ENCODE measurements at places on chromosomes 13 and 19.

GRCh38 chr13:60137911-60138560 lies 25.7 kb downstream of the DIAPH3 start:
- no peak for DNase-seq

GRCh38 chr19:13095393-13095784 lies 7.3 kb downstream of the LYL1 start:
- no peak for DNase-seq

- DNase-seq = no peak
Observed at GRCh38 chr19:38478273-38478971, 44.9 kb downstream of the RYR1 start.

GRCh38 chr19:326871-327270 lies 17.7 kb downstream of the MIER2 start:
- DNase-seq = no peak

GRCh38 chr13:48575031-48575430 lies 42.2 kb upstream of the RCBTB2 start:
- no peak for DNase-seq

DNA sequence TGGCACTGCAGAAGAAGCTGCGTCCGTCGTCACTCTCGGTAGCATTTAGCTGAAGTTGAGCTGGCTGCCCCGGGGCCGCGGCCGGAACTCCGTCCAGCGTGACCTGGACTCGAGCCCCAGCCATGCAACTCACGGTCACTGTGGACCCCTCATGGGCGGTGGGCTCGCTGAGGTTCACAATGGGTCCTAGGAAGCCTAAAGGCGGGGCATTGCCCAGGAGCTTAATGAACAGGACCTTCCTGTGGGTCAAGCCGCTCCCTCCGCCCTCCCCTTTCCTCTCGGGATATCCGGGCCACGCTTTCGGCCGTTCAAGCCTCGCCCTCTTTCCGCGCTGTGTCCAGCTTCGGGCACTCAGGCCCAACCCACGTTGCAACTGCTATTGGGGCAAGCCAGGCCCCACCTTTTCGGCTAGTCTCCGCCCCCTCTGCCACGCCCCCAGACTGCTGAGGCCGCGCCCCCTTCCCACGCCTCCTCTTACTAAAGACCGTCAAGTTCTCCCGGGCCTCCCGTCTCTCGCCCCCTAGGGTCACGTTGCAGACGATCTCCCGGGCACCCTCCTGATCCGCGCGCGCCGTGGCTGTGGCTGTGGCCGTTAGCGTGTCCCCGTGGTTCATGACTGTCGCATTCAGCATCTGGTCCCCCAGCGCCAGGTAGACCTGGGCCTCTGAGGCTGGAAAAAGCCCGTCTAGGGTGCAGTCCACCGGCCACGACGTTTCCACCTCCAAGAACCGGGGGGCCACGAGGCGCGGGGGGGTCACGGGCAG lies 1.4 kb upstream of the RAVER1 start:
- peak; percentile 28 for DNase-seq

DNA sequence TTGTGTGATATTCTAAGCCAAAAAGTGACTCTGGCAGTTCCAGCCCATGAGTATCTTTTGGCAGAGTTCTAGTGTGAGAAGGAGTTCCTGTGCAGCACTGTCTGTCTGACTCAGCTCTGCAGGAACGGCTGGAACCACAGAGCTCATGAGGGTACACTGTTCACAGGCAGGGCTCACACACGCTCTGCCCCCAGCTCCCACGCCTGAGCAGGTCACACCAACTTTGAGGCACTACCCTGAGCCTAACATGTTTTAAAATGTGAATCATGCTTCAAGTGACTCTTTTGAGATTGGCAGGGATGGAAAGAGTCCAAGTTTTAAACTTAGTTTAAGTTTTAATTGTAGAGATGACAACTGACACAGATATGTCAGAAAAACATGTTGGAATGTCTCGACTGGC lies 1203.3 kb downstream of the UQCRFS1 start:
- DNase-seq = no peak

GRCh38 chr19:45005787-45006186 lies 4.5 kb downstream of the RELB start:
- no peak for DNase-seq

DNA sequence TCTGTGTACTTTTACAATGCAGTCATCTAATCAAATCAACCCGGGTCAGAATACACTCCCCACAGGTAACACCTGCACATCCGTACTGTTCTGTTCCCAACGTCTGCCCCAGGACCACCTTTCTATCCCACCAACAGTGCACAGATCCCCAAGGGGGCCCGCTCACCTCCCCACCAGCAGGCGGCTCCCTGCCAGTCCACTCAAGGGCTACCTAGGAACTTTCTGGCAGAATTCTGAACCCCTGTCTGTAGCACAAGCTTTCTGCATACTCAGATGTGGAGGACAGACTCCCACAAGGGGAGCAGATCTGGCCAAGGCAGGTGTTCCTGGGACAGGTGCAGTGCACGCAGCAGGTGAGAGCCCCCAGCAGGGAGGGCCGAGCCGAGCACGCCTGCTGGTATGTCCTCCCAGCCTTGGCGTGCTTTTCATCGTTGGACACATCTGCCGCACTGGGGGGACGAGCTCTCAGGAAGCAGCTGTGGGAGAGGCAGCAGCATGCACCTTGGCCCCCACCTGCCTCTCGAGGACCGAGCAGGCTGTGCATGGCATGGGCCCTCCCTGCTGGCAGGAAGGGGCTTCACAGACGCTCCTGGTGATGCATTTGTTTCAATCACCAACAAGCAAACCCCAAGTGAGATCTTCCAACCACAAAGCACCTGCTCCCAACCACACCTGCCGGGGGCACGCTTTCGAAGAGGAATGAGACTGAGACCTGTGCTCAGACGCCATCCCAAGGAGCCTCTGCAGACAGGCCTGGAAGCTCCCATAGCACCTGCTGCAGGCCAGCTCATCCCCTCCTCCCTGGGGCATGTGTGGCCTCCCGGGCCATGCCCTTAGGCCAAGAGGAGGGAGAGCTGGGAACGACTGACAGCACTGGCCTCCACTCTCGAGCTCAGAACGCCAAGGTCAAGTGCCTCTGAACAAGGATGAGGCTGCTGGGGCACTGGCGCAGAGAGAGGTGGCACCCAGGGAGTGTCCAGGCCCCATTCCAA lies 35.9 kb downstream of the RAB20 start:
- DNase-seq = no peak

DNA sequence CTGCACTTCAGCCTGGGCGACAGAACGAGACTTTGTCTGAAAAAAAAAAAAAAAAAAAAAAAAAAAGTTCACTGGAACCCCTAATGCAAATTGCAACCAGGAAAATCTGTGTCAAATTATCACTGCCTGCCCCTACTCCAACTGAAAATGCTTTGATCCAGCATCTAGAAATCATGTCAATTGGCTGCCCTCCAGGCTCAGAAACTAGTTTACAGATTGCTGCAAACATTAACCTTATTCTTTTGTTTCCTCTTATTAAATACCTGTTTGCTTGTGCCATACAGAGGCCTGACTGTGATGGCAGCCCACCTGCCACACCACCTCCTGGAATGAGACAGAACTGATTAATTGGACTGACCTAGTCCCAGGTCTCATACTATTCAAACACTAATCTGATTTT lies 18.6 kb upstream of the AKT2 start:
- no peak for DNase-seq

- DNase-seq = no peak
Observed at GRCh38 chr13:33606692-33607091, 211.3 kb upstream of the RFC3 start.

- no peak for DNase-seq
Observed at GRCh38 chr13:33139780-33140535, 123.7 kb downstream of the KL start.

GRCh38 chr19:1290703-1291651 lies 5.3 kb downstream of the EFNA2 start:
- no peak for DNase-seq

DNA sequence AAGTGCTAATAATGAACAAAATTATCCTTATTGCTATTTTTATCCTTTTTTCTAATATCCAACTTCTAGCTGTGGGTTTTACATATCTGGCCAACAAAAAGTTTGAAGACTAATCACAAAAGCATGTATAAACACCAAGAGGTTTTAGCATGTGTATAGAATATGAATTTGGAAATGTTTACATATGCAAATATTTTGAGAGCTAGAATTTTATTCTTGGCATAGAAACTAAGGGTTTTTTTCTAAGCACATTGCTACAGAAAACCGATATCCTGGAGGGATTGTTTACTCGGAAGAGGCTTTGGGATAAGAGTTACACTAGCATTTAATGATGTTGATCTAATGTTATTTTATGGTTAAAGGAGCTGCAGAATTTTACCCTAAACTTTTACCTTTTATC lies 392.1 kb downstream of the EFNB2 start:
- no peak for DNase-seq

DNA sequence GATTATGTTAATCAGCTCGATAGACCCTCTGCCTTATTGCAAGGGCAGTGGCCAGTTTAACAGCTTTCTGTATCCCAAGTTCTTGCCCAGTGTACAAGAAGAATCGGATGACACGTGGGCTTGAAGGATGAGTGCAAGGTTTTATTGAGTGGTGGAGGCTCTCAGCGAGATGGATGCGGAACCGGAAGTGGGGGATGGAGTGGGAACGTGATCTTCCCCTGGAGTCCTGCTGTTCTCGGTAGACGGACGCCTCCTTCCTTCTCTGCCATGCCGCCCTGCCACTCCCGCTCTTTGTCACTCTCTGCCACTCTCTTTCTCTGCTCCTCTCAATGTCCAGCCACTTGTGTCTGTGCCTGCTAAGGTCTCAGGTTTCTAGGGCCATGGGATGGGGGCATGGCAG lies 21.0 kb downstream of the RFXAP start:
- no peak for DNase-seq

DNA sequence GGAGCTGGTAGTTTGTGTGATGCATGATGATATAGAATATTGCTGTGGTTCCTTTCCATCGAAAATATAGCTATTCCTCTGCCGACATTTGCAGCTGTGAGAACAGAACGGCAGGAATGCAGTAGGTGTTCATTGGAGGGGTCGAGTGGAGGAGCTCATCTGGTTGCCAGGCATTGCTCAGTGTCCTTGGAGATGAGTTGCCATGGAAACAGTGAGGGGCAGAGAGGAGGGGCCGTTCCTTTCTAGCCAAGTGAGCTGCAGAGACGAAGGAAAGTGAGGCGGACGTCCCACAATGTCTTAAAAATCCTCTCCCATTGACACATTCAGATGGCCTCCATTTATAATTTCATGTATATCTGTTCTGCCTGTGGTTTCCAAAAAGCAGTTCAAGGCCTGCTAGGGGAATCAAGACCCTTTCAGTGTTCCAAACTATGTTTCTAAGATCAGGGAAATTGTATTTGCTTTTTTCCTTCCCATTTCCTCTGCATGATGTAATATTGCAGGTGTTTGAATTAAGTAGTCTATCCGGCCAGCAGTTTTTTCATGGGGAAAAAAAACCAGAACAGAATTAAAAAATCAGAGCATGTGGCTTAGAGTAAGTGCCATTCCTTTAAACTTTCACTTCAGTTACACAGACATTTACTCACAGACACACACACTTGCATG lies 41.2 kb upstream of the ZNF835 start:
- no peak for DNase-seq

- no peak for DNase-seq
Observed at GRCh38 chr19:46624958-46625661, at the start of gene PTGIR. TSS of gene PTGIR (minus strand) at chr19:46625089. CDS start at chr19:46624225, 864 bp downstream.

- no peak for DNase-seq
Observed at GRCh38 chr13:45365558-45365885, 24.5 kb upstream of the TPT1 start.

GRCh38 chr19:48595833-48596232 lies 10.7 kb upstream of the SPACA4 start:
- DNase-seq = no peak

GRCh38 chr19:11554160-11554559 lies 4.9 kb downstream of the ELOF1 start:
- no peak for DNase-seq

GRCh38 chr19:58434217-58434616 lies 5.7 kb downstream of the ZNF132 start:
- DNase-seq = no peak

DNA sequence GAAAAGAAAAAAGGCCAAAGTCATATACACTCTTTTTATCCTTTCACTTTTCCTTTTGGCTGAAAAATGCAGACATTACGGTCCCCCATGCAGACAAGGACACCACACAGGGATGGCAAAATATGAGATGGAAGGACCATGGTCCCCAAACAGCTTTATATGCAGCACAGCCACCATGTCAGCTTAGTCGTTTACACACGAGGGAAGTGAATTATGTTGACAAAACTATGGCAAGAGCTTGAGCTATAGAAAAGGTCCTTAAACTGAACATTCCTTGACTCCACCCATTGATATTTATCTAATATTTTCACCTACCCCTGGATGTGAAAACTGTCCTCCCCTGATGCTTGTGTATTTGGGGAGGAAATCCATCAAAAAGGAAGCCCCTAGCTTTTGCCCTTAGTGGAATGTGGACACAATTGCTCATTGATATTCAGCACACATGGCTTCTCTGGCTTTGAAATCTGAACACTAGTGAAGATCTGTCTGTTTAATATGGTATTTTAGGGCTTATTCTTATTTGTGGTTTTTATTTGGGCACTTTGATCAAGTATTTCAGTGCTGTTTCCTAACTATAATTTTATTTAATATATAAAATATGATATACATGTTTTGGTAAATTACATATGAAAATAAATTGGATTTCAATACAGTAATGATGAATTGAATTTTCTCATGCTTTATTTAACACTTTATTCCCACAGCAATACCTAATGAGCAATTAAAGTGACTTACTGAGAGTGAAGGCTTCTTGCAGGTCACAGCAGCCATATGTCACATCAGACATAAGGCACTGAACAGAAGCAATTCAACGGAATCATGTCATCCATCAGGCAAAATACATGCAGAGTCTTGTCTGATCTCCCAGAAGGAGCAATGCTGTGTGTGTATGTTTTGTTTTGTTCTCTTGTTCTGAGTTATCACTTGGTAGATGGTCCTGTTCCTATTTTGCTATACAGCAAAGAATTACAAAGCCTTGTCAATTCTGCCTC lies 6.8 kb upstream of the GTF2F2 start:
- DNase-seq = no peak

- no peak for DNase-seq
Observed at GRCh38 chr13:99766641-99767045, 204.9 kb downstream of the ZIC5 start.
